T-helper 2 cell (primary cell): ENCODE measurements at places on chromosomes 13 and 19.

GRCh38 chr19:1632462-1633268 lies 19.8 kb downstream of the TCF3 start:
- DNase-seq, result no peak

GRCh38 chr13:44302233-44302632 lies 71.4 kb upstream of the SERP2 start:
- DNase-seq, result no peak

DNA sequence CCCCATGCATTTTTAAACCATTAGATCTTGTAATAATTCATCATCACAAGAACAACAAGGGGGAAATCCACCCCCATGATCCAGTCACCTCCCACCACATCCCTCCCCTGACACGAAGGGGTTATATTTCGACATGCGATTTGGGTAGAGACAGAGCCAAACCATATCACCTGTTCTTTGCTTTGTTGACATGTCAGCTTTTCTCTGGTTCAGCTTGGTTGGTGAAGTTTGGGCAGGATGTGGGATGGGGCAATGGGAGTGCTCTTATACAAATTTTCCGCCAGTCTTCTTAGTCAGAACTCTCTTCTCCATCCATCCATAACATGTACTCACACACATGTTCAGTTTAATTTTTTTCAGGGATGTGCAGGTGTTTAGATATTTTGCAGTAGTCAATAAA lies 12.9 kb downstream of the TPP2 start:
- no peak for DNase-seq

DNA sequence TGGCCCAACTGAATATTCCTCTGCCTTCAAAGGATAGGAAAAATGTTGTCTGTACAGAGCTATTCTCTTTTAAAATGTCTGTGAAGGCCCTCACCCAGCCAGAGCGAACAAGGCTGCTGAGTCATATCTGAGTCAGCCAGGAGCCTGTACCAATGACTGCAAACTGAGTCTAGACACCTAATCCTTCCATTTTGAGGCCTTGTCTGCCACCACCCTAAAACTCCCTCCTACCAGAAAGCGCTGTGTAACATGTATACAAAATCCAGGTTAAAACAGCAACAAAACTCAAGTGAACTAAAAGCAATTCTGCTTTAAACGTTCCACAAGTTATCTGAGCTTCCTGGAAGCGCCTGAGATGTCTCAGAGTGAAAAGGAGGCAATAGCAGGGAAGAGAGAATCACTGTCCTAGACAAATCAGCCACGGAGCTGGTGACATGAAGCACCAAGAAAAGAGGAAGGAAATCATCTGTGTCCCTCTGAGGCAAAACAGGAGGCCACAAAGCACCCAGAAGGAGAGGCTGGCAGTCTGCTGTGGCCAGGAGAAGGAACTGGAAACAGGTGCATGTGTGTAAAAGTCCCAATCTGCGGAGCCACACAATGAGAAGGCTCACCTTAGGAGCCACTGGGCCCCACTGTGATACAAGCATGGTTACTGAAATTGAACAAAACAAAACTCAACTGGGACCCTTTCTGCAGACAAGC lies 10.2 kb downstream of the DHRS12 start:
- peak; percentile 26 for DNase-seq

DNA sequence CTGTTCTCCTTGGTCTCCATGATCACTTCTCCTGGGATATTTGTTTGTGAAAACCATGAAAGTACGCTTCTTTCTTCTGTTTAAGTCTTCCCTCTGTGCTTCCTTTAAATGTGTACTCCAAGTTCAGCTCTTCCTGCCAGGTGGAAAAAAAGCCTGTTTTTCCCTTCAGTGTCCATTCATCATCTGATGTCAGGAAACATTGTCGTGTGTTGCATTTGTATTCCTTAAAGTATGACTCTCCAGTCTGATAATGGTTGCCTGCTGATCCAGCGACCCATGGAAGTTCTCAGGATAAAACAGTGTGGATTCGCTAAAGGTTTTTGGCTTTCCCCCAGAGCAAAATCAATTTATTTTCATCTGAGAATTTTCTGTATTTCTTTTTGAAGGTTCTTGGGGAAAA lies 22.3 kb downstream of the SACS start:
- DNase-seq, result no peak

DNA sequence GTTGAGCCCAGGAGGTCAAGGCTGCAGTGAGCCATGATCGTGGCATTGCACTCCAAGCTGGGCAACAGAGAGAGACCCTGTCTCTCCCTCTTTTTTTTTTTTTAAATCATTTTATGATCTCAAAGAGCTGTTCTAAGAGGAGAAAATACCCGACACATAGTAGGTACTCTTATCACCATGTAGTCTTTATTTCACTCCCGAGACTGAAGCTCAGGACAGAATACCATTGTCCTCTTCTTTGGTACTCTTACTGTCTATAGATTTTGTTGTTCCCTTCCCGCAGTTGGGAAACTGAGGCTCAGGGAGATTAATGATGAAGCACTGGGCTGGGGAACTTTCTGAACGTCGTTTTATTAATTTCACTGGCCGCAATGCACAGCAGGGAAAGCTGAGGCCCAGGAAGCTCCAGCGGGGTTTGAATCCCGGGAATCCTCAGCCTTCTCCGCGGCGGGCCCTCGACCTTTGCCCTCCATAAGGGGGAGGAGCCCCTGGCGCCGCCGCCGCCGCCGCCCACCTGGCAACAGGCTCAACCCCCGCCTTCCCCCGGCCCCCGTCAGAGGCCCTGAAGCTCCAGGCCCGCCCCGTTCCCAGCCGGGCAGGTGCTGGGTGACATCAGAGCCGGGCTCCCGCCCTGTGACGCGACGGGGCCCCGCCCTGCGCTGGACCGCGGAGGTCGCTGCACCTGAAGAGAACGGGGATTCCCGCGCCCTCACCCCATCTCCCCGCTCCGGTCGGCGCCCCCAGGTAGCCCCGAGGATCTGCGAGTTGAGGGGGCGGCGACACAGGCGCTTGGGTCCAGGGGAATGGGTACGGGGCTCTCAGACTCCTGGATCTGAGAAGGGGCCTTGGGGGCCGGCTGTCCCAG lies 1.6 kb downstream of the MYH14 start:
- DNase-seq, result no peak
